Prostate gland (tissue), 2 donors: ENCODE measurements at places on chromosomes 3 and 15. TPM values are rescaled to one million over a fixed set of nuclear protein-coding genes. Genes with fewer than 3 reads are reported as not detected.

GRCh38 chr3:102174832-102175374 lies 259.9 kb upstream of the ZPLD1 start:
- DNase-seq: no peak
- H3K36me3 ChIP-seq: no peaks in the 10 kb centered on the region
- no peaks in the 10 kb centered on the region for H3K27me3 ChIP-seq
- H3K4me1 ChIP-seq: no peaks in the 10 kb centered on the region
- no peak overlapping the region for H3K27ac ChIP-seq

- no peak overlapping the region for H3K4me3 ChIP-seq
- no peaks in the 10 kb centered on the region for H3K4me1 ChIP-seq
These were observed 173.3 kb upstream of the ICE2 start for GRCh38 chr15:60652245-60652644.

GRCh38 chr15:90358124-90359033 lies 6.3 kb downstream of the ZNF774 start:
- H3K36me3 ChIP-seq: no peaks in the 10 kb centered on the region
- no peak overlapping the region for H3K4me3 ChIP-seq
- H3K27ac ChIP-seq: no peak overlapping the region
- no peaks in the 10 kb centered on the region for H3K27me3 ChIP-seq
- H3K4me1 ChIP-seq: no peaks in the 10 kb centered on the region

- no peak for DNase-seq
- H3K27me3 ChIP-seq: no peaks in the 10 kb centered on the region
- H3K4me3 ChIP-seq: no peak overlapping the region
- H3K4me1 ChIP-seq: no peaks in the 10 kb centered on the region
These were observed 341.5 kb downstream of the ROBO2 start for GRCh38 chr3:77381431-77381830.

- DNase-seq: no peak
- no peak overlapping the region for H3K4me3 ChIP-seq
- H3K27ac ChIP-seq: peak overlapping the region; percentile 4
- H3K27me3 ChIP-seq: no peaks in the 10 kb centered on the region
These were observed 62.8 kb downstream of the CTDSPL start for GRCh38 chr3:37924453-37924852.

DNA sequence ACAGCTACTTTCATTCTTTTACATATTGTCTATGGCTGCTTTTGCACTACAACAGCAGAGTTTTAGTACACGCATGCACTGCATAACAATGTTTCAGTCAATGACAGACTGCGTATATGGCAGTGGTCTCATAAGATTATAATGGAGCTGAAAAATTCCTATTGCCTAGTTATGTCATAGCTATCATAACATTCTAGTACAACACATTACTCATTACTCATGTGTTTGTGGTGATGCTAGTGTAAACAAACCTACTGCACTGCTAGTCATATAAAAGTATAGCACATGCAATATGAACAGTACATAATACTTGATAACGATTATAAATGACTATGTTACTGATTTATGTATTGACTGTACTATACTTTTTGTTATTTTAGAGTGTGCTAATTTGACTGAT lies 47.9 kb downstream of the QTRT2 start:
- no peak for DNase-seq
- no peaks in the 10 kb centered on the region for H3K36me3 ChIP-seq
- no peaks in the 10 kb centered on the region for H3K27me3 ChIP-seq
- no peak overlapping the region for H3K27ac ChIP-seq
- no peak overlapping the region for H3K4me3 ChIP-seq

GRCh38 chr3:72678867-72679266 lies 169.4 kb downstream of the SHQ1 start:
- no peaks in the 10 kb centered on the region for H3K4me1 ChIP-seq
- no peaks in the 10 kb centered on the region for H3K27me3 ChIP-seq

DNA sequence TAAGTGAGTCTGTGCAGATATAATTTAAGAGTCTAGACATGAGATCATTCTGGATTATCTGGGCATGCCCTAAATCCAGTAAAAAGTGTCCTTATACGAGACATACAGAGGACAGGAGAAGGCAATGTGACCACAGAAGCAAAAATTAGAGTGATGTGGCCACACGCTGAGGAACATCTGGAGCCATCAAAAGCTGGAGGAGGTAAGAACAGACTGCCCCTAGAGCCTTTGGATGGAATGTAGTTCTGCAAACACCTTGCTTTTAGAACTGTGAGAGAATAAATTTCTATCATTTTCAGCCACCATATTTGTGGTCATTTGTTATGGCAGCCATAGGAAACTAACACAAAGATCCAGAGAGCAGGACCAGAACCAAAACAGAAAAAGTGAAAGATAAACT lies 41.0 kb downstream of the CD200 start:
- H3K27me3 ChIP-seq: no peaks in the 10 kb centered on the region
- no peak overlapping the region for H3K4me3 ChIP-seq
- DNase-seq: no peak

DNA sequence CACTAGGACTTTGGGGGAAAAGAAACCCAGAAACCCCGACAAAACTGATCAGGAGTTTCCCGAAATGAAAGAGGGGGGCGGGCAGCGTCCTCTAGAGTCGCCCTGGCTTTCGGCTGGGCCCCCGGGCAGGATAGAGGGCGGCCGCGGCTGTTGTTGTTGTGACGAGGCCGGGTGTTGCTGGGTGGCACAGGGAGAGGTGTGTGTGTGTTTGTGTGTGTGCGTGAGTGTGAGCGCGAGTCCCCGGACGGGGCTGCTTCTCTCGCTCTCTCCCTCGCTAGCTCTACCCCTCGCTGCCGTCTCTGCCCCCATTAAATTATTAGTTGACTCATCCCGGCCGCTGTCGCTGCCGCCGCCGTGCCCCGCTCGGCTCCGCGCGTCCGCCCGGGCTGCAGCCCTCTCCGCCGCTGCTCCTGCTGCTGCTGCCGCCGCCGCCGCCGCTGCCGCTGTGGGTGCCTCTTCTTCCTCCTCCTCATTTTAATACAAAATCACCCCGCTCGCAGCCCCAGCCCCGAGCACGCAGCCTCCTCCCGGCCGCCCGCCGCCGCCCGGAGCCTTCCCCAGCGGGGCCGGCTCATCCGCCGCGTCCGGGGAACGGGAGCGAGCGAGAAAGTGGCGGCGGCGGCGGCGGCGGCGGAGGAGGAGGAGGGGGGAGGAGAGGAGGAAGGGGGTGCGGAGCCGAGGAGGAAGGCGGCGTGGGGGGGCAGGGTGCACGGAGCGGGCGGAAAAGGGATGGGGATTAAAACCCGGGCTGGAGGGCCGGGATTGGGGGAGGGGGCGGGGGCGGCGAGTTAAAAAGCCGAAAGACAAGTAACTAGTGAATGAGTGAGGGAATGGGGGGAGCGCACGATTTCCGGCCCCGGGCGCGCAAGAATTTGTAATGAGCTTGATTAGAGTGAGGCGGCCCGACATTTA lies at the start of gene SATB1:
Gene SATB1, minus strand, starts transcription at position 611 of the 912 bp plus-strand sequence. CDS start 4,372 bp downstream, outside the sequence.
- H3K27ac ChIP-seq: peak within 1 kb of the TSS; percentile 94
- peak; percentile 86 for DNase-seq
- no peaks in the 10 kb centered on the region for H3K36me3 ChIP-seq
- no peaks in the 10 kb centered on the region for H3K4me1 ChIP-seq
- no peaks in the 10 kb centered on the region for H3K27me3 ChIP-seq
- H3K4me3 ChIP-seq: peak within 1 kb of the TSS; percentile 73

DNA sequence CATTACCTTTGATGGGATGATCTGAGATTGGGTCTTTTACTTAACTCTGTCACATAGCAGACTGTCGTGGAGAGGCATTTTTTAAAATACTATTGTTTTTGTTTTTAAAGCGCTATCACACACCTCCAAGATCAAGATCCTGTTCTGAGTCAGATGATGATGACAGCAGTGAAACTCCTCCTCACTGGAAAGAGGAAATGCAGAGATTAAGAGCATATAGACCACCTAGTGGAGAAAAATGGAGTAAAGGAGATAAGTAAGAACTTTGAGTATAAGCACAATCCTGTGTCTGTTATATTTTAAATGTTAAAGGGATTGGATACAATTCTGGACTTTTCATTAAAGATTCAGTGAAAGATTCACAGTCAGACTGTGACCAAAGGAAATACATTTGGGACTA lies 18.4 kb upstream of the ZBTB47 start:
- no peaks in the 10 kb centered on the region for H3K27me3 ChIP-seq
- no peak overlapping the region for H3K4me3 ChIP-seq
- DNase-seq: no peak
- no peaks in the 10 kb centered on the region for H3K4me1 ChIP-seq
- no peak overlapping the region for H3K27ac ChIP-seq
- H3K36me3 ChIP-seq: peaks cover 28% of the 10 kb centered on the region

DNA sequence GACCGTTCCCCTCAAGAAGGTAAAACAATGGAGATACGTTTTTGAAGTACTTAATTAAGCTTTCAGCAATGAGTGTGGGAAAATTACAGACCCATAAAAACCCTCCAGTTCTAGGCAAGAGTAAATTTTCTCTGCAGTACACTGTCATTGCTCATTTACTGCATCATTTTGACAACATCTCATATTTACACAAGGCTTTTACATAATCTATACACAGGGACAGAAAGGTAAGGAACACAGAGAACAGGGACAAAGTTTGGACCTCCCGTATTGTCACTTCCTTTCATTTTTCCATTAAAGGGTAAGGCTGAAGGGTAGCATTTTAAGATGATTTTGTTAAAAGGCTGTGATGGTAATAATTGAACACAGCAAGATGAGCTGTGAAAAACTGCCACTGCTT lies 7.4 kb upstream of the HGD start:
- H3K27me3 ChIP-seq: no peaks in the 10 kb centered on the region
- no peak overlapping the region for H3K4me3 ChIP-seq
- H3K27ac ChIP-seq: peak overlapping the region; percentile 58
- H3K36me3 ChIP-seq: no peaks in the 10 kb centered on the region
- H3K4me1 ChIP-seq: peaks cover 5% of the 10 kb centered on the region
- DNase-seq: no peak

- DNase-seq: no peak
- H3K36me3 ChIP-seq: no peaks in the 10 kb centered on the region
- no peak overlapping the region for H3K27ac ChIP-seq
These were observed 62.6 kb downstream of the OSBPL10 start for GRCh38 chr3:31918179-31919150.

DNA sequence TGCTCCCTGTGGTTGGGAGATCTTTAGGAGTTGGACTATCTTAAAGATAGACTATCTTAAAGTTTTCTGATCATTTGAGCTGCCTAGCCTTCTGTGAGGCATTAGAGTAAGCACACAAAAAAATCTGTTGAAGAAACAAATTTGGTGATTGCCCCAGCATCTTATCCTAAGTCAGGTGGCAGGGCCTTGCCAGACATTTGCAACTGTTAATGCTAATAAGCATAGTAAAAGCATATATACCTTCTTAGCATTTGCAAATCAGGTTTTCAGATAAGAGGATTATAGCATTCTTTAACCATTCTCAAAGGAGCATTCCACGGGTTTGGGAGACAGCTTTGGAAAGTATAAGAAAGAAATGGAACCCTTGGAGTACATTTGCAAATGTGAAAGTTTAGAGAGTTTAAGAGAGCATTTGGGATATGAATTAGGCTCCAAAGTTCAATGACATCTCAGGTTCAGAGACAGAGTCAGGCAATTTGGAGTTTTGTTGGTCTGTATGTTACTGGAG lies 61.0 kb downstream of the SEMA6D start:
- H3K27ac ChIP-seq: no peak overlapping the region
- no peak overlapping the region for H3K4me3 ChIP-seq
- no peaks in the 10 kb centered on the region for H3K36me3 ChIP-seq
- DNase-seq: no peak

DNA sequence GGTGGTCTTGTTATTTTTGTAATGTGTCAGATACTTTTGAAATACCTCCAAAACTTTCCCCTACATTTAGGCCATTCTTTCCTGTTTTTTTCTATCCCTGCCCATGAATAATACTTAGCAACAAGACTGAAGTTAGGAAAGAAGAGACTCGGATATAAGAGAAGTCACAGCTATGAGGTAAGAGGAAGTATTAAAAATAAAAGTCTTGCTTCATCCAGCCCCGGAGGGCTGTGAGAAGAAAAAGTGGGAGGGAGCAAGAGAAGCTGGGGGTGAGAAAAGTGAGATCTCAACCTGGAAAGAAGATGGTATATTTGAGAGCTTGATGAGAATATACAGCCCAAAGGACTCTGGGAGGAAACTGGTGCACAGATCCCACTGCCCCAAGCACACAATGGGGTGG lies 213.5 kb upstream of the CDIN1 start:
- no peak overlapping the region for H3K27ac ChIP-seq
- H3K4me3 ChIP-seq: no peak overlapping the region
- H3K36me3 ChIP-seq: no peaks in the 10 kb centered on the region

GRCh38 chr3:39506863-39507262 lies 39.4 kb downstream of the MOBP start:
- no peak overlapping the region for H3K27ac ChIP-seq
- no peak overlapping the region for H3K4me3 ChIP-seq
- H3K4me1 ChIP-seq: no peaks in the 10 kb centered on the region
- DNase-seq: no peak

DNA sequence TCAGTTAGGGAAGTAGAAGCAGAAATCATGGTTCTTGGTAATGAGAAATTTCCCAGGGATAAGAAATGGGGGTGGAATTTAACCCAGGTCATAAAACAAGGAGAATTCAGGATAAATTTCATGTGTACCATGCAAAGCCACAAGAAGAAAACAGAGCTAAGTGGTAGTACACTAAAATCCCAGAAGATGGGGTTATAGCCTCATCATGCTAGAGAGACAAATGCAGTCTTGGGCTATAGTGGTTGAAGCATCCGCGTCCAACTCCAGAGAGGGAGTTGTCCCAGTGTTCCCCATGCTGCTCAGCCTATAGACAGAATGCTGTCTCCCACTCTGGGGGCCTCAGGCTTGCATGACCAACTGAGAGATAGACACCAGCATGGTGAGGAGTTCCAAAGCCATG lies 36.2 kb upstream of the CLRN1 start:
- H3K4me3 ChIP-seq: no peak overlapping the region
- no peak overlapping the region for H3K27ac ChIP-seq
- H3K4me1 ChIP-seq: no peaks in the 10 kb centered on the region

GRCh38 chr3:119324899-119325298 lies 30.7 kb downstream of the ARHGAP31 start:
- no peaks in the 10 kb centered on the region for H3K36me3 ChIP-seq
- no peaks in the 10 kb centered on the region for H3K4me1 ChIP-seq
- H3K27ac ChIP-seq: no peak overlapping the region
- H3K27me3 ChIP-seq: no peaks in the 10 kb centered on the region
- no peak overlapping the region for H3K4me3 ChIP-seq

DNA sequence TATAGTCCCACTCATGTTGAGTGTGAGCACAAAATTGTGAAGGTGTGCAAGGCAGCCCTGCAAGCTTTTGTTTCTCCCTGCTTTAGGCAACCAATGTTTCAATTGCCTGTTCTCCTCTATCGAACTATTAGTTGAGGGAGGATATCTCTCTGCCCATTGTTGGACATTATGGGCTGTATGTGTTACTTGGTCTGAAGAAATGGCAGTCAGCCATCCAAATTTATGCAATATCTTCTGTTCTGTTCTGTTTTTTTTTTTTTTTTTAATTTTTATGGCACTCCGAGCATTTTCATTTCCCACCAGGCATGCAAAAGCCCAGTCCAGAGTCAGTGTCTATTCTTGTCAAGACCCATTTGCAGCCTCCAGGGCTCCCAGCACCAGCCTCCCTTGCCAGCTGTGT lies 44.0 kb downstream of the ANAPC13 start:
- no peaks in the 10 kb centered on the region for H3K4me1 ChIP-seq
- DNase-seq: no peak
- no peak overlapping the region for H3K27ac ChIP-seq
- H3K4me3 ChIP-seq: no peak overlapping the region
- no peaks in the 10 kb centered on the region for H3K36me3 ChIP-seq
- no peaks in the 10 kb centered on the region for H3K27me3 ChIP-seq

Gene DAPK2
- 13.8 TPM for total RNA-seq

Gene CCK
- total RNA-seq: 3.0 TPM

Gene GRAMD1C
- total RNA-seq: 7.4 TPM

Gene CYP1A1
- 6.9 TPM for total RNA-seq

Gene CHRNA3
- total RNA-seq: 0.23 TPM

Gene AADACL2
- not detected for total RNA-seq

Gene FOXL2NB
- 0.28 TPM for total RNA-seq

Gene GPR62
- 0.97 TPM for total RNA-seq

Gene LRRK1
- total RNA-seq: 18.6 TPM

Gene ALS2CL
- 18.9 TPM for total RNA-seq
